ENCODE measurements at places on chromosomes 3 and 15. TPM values are rescaled to one million over a fixed set of nuclear protein-coding genes. Genes with fewer than 3 reads are reported as not detected.
A peak's percentile ranks its signal among the peaks of the same experiment; 100 is the strongest.

Gene CYP8B1
- not detected for total RNA-seq

Gene NAALADL2
- 8.5 TPM for total RNA-seq

Gene AGBL1
- total RNA-seq = 8.7 TPM

Gene SLCO2A1
- 131 TPM for total RNA-seq

Gene CFAP100
- total RNA-seq = 31.9 TPM

Gene ENTPD3
- total RNA-seq = 6.1 TPM

Gene CPA3
- 37.4 TPM for total RNA-seq

Gene CCR1
- total RNA-seq = 9.7 TPM

Gene SNX33
- 23.5 TPM for total RNA-seq

Gene ISLR
- 14.6 TPM for total RNA-seq

Gene MAGEL2
- 2.8 TPM for total RNA-seq

Gene CDV3
- 138 TPM for total RNA-seq

Gene B3GNT5
- 43.1 TPM for total RNA-seq

GRCh38 chr3:174268586-174268985 lies 590.5 kb upstream of the NAALADL2 start:
- H3K4me1 ChIP-seq = no peaks in the 10 kb centered on the region
- no peaks in the 10 kb centered on the region for H3K27me3 ChIP-seq
- H3K36me3 ChIP-seq = no peaks in the 10 kb centered on the region
- no peak overlapping the region for H3K4me3 ChIP-seq
- DNase-seq = peak; percentile 43
- no peak overlapping the region for H3K27ac ChIP-seq

DNA sequence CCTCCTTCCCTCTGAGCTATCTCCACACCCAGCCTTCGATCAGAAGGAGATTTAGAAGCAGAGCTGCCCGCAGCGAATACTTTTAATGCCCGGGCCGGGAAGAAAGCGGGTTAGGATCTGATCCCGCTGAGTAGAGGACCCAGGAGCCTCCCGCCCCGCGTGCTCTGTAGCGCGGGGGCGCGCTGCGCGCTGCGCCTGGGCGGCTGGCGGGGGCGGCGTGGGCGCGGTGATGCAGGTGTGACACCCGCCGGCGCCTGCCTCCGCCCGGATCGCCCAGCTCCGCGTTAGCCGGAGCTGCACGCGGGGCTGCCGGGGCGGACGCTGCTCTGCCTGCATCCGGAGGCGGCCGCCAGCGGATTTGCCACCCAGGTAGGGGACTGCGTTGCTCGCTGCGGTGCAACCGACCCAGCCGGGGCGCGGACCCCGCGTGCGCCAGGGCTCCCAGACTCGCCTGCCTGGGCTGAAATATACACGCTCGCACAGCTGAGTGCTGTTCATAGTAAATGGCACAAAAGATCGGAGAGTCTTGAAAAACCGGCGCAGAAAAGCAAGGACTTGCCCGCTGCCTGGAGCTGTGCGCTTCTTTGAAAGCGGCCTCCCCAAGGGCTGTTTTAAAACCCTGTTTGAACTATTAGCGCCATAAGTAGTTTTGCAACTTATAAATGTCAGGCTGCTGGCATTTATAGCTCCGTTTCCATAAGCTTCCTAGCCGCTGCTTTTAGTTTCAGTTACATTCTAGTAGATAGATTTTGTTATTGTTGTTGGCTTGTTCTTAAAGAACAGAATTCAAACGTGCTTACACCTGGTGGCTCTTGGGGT lies at the start of gene SV2B:
TSS of gene SV2B (plus strand) at position 263 of the 819 bp plus-strand sequence. CDS start 126,007 bp downstream, outside the sequence.
- H3K27me3 ChIP-seq = peaks cover 42% of the 10 kb centered on the region
- H3K36me3 ChIP-seq = no peaks in the 10 kb centered on the region
- H3K4me1 ChIP-seq = no peaks in the 10 kb centered on the region
- DNase-seq = peak; percentile 47
- no peak within 1 kb of the TSS for H3K27ac ChIP-seq

GRCh38 chr3:59777667-59778077 lies 727.8 kb upstream of the CFAP20DC start:
- no peaks in the 10 kb centered on the region for H3K36me3 ChIP-seq
- H3K27ac ChIP-seq = no peak overlapping the region
- H3K27me3 ChIP-seq = no peaks in the 10 kb centered on the region
- no peak for DNase-seq

GRCh38 chr15:40006003-40006402 lies 33.0 kb downstream of the SRP14 start:
- H3K27me3 ChIP-seq = no peaks in the 10 kb centered on the region
- DNase-seq = no peak
- H3K4me1 ChIP-seq = no peaks in the 10 kb centered on the region
- H3K4me3 ChIP-seq = no peak overlapping the region
- no peak overlapping the region for H3K27ac ChIP-seq

DNA sequence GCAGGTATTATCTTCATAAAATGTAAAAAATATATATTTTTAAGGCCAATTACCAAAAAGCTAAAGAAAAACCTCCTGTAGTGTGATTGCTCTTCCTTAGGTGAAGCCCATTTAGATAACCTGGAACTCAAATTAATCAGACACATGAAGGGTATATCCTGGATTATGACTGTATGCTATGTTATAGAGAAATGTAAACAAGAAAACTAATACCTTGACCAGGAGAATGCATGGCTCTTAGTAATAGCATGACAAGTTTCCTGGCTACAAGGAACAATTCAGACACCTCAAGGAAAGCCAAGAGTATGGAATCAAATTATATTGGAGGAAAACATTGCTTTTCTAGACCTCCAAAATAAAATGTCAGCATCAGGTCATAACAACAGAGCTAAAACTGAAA lies 14.0 kb upstream of the CFAP161 start:
- no peak overlapping the region for H3K27ac ChIP-seq
- no peak overlapping the region for H3K4me3 ChIP-seq
- H3K36me3 ChIP-seq = no peaks in the 10 kb centered on the region
- H3K27me3 ChIP-seq = peaks cover 18% of the 10 kb centered on the region
- no peaks in the 10 kb centered on the region for H3K4me1 ChIP-seq

DNA sequence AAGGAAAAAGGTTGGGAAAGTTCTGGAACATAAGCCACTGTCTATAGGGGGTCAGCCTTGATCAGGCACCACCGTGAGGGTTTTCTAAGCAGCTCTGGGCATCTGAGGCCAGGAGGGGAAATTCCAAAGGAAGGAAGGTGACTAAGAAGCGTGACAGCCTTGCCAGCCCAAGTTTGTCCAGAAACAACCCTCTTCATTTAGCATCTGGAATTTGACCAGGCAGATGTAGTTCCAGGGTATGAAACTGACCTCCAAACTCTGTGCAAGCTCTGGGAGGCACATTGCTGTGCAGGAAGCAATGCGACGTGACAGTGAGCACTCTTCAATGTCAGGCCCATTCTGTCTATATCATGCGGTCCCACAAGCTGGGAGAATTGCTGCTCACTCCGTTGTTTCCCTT lies 85.4 kb upstream of the TPM1 start:
- H3K27ac ChIP-seq = no peak overlapping the region
- no peaks in the 10 kb centered on the region for H3K36me3 ChIP-seq
- H3K27me3 ChIP-seq = peaks cover 6% of the 10 kb centered on the region
- H3K4me1 ChIP-seq = no peaks in the 10 kb centered on the region

DNA sequence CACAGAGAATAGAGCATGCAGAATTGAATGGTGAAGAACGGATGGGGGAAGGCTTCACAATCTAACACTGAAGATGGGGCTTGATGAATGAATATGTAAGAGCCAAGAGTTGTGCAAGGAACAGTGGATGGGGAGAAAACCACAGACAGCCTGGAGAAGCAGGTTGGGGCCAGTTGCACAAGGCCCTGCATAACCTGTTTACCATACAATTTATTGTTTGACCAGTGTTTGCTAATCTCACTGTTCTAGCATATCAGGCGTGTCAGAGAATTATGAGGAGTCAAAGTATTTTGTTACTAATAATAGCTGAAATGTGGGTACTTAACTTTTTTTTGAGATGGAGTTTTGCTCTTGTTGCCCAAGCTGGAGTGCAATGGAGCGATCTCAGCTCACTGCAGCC lies 36.4 kb downstream of the LINS1 start:
- DNase-seq = no peak
- H3K4me1 ChIP-seq = peaks cover 5% of the 10 kb centered on the region

GRCh38 chr3:118772547-118773011 lies 262.1 kb downstream of the IGSF11 start:
- DNase-seq = peak; percentile 56
- no peaks in the 10 kb centered on the region for H3K27me3 ChIP-seq
- H3K4me1 ChIP-seq = peaks cover 2% of the 10 kb centered on the region
- H3K4me3 ChIP-seq = no peak overlapping the region

DNA sequence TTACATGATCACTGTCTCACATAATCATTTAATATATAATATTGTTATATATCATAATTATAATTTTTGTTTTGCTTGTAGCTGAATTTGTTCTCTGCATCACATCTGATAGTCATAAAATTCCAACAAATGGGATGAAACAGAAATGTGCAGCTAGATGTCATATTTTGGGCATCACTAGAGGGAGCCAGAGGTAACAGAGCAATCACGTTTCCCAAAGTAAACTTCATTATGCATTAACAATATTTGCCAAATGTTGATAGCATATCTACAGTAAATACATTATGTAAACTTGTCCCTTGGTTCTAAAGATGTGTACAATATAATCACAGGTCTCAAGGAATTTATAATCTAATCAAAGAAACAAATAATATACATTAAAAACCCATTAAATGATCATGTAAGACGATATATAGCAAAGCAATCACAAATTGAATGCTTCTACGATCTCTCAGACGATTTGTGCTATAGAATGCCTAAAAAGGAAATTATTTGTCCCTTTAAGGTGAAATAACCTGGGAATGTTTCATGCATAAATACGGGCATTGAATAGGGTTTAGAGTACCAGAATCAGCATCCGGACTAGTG lies 234.2 kb upstream of the MCTP2 start:
- H3K27me3 ChIP-seq = peaks cover 1% of the 10 kb centered on the region
- peaks cover 5% of the 10 kb centered on the region for H3K4me1 ChIP-seq
- DNase-seq = peak; percentile 45
- H3K4me3 ChIP-seq = no peak overlapping the region
- no peak overlapping the region for H3K27ac ChIP-seq

DNA sequence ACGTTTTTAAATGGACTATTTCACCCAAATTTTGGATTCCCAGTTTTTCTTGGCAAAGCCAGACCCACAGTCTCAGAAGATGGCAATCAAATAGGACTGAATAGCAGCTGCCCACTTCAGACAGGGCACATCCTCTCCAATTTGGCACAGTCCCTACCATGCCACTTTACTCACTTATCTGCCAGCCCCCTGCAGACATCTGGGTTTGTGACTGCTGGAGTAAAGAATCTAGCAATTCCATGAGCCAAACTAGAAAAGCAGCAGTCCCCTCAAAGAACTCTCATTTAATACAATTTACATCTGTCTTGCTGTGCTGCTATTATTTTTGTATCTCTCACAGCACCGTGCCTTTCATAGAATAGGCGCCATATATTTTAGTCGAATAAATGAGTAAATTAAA lies 16.0 kb upstream of the LRRN1 start:
- no peaks in the 10 kb centered on the region for H3K27me3 ChIP-seq
- H3K4me1 ChIP-seq = no peaks in the 10 kb centered on the region
- H3K27ac ChIP-seq = no peak overlapping the region
- H3K4me3 ChIP-seq = no peak overlapping the region
- DNase-seq = no peak
- H3K36me3 ChIP-seq = no peaks in the 10 kb centered on the region

DNA sequence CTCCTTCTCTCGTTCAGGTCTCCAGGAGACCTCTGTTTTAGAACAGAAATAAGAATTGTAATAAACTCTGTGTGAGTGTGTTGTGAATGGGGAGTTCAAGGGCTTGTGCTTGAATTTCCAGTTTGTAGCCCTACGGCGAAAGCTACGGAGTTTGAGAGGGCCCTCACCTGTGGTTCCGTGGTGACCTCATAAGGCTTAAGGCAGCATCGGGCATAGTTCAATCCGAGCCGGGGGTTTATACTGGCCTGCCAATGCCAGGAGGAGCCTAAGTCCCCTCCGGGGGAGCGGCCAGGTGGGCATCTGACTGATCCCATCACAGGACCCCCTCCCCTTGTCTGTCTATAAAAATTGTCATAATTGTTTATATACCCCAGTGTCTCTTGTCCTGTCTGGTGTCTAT lies 43.7 kb downstream of the ZBTB11 start:
- peak; percentile 40 for DNase-seq
- H3K4me1 ChIP-seq = no peaks in the 10 kb centered on the region
- no peak overlapping the region for H3K4me3 ChIP-seq
- H3K27ac ChIP-seq = no peak overlapping the region
- H3K36me3 ChIP-seq = no peaks in the 10 kb centered on the region
- H3K27me3 ChIP-seq = no peaks in the 10 kb centered on the region

DNA sequence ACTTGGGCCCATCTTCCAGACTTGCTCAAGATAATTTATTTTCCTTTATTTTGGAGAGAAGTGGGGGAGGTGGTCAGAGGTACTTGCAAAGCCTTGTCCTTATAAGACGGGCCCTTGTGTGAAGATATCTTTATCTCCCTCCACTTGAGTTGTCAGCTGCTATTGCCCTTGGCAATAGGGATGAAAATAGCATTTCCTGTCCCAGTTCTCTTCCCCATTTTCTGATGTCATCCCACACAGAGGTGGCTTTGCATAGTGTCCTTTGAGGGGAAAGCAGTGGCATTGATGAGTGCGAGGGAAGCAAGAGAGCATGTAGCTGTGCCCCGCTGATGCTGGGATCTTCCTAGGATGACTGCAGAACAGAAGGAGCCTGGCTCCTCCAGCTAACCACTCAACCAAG lies 41.9 kb upstream of the TUBGCP5 start:
- no peaks in the 10 kb centered on the region for H3K36me3 ChIP-seq
- no peaks in the 10 kb centered on the region for H3K27me3 ChIP-seq
- H3K4me3 ChIP-seq = no peak overlapping the region
- no peak for DNase-seq

- no peak for DNase-seq
- peaks cover 3% of the 10 kb centered on the region for H3K4me1 ChIP-seq
- H3K36me3 ChIP-seq = no peaks in the 10 kb centered on the region
Observed at GRCh38 chr15:65916041-65916663, 46.9 kb downstream of the RAB11A start.

DNA sequence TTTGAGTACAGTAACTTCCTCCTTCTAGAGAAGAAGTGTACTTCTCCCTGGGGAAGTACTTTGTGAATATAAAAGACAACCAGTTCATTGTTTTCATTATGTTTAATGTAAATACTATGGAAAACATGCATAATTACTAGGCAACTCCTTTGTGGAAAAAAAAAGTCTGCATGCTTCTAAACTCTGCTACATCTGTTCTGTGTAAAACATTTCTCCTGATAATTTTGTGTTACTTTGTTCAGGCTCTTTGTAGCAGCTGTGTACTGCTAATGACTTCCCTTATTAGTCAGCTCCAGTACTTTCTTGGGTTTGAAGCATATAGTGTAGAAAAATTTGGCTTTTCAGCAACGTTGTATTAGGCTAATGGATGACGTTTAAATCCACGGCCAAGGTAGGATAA lies 111.6 kb downstream of the FEZF2 start:
- no peaks in the 10 kb centered on the region for H3K27me3 ChIP-seq
- H3K27ac ChIP-seq = no peak overlapping the region
- peaks cover 7% of the 10 kb centered on the region for H3K36me3 ChIP-seq
- H3K4me1 ChIP-seq = peaks cover 10% of the 10 kb centered on the region

- no peak overlapping the region for H3K4me3 ChIP-seq
- H3K27me3 ChIP-seq = no peaks in the 10 kb centered on the region
- H3K36me3 ChIP-seq = no peaks in the 10 kb centered on the region
- H3K27ac ChIP-seq = no peak overlapping the region
- H3K4me1 ChIP-seq = peaks cover 2% of the 10 kb centered on the region
Observed at GRCh38 chr3:177424521-177424920, 227.2 kb upstream of the TBL1XR1 start.
